ENCODE measurements at places on chromosomes 7 and 10. TPM values are rescaled to one million over a fixed set of nuclear protein-coding genes. Genes with fewer than 3 reads are reported as not detected.

Gene LIPJ
- 0.13 TPM for total RNA-seq

DNA sequence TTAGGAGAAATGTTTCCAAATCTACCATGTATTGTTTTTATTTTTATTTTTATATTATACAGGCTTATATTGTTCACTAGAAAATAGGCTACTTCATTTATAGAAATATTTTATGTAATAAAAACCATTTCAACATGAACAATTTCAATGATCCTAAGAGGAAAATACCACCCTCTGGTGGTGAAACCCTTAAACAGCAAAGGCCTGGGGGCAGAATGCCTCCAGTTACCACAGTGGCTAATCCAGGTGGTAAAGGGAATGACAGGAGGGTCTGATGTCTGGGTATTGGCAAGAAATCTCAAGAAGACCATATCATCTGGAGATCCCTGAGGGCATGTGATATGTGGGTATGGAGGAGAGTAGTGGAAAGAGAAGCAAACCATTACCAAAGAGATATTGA lies 19.3 kb downstream of the MACC1 start:
- DNase-seq = no peak

- DNase-seq = no peak
Observed at GRCh38 chr10:86446987-86447386, 74.6 kb downstream of the WAPL start.

GRCh38 chr7:2032030-2032875 lies 200.5 kb downstream of the MAD1L1 start:
- DNase-seq = peak; percentile 55

Gene VAX1
- total RNA-seq = not detected

- no peak for DNase-seq
Observed at GRCh38 chr7:24545215-24545614, 28.0 kb upstream of the PALS2 start.

Gene IL15RA
- total RNA-seq = 9.6 TPM
